DMS79 treated with DMSO at 0.1 percent for 48 hours (cell line): ENCODE measurements at places on chromosomes 1 and 21.
A peak's percentile ranks its signal among the peaks of the same experiment; 100 is the strongest.

GRCh38 chr1:246080031-246080430, 427.0 kb downstream of the SMYD3 start:
- DNase-seq: no peak

DNA sequence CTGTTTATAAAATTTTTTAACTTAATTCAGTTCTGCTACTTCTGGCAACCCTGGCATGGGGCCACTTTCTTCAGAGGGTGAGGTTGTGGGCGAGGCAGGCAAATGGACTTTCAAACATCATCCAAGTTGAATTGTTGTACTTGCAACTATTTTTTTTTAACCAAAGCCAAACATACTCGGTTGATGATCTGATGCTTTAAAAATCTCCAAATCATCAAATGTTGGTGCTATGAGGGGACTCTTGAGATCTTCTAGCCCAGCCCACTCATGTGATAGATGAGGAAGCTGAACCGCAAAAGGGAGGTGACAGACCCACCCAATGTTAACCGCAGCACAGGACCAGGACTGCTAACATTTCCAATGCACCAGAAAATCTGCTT, 6.7 kb downstream of the SLC1A7 start:
- DNase-seq: no peak

DNA sequence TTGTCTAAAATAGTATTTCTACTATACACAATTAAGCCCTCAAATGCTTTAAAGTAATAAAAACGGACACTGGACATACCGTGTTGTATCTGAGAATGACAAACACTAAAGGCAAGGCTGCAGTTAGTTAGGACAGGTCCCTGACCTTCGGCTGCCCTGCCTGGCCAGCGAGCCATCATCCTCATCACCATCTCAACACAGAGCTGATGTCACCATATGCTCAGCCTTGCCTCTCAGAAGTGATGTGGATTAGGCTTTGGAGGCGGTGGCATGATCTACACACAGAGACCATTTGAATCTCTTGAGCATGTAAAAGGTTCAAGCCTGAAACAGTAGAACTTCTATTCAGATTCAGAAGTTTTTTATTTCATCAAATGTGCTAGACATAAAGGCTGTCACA, 244.7 kb downstream of the SDCCAG8 start:
- no peak for DNase-seq

- no peak for DNase-seq
Measured at GRCh38 chr21:33266789-33267135, 595 bp downstream of the IL10RB start.

DNA sequence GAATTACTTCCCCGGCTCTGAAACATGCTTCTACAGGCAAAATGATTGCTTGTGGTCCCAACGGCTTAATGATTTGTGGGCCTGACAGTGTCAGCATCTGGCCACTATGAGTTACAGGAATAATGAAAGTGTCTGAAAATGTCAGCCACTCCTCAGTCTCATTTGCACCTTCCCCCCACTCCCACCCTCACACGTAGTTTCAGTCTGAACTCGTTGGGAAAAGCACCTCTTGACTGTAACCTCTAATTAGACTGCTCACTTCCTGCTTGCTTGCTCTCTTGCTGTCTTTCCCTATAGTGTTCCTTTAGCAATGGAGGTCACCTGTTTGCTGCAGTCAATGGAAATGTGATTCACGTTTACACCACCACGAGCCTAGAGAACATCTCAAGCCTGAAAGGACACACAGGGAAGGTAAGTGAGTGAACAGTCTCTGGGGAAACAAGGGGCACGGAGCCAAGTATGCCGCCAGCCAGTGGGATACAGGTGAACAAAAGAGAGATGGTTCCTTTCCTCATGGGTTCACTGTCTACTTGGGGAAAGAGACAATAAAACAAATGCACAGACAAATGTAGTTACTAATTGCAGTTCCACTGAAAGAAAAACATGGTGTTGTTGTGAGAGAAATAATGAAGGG, 27.1 kb downstream of the CFAP57 start:
- DNase-seq: peak; percentile 81

DNA sequence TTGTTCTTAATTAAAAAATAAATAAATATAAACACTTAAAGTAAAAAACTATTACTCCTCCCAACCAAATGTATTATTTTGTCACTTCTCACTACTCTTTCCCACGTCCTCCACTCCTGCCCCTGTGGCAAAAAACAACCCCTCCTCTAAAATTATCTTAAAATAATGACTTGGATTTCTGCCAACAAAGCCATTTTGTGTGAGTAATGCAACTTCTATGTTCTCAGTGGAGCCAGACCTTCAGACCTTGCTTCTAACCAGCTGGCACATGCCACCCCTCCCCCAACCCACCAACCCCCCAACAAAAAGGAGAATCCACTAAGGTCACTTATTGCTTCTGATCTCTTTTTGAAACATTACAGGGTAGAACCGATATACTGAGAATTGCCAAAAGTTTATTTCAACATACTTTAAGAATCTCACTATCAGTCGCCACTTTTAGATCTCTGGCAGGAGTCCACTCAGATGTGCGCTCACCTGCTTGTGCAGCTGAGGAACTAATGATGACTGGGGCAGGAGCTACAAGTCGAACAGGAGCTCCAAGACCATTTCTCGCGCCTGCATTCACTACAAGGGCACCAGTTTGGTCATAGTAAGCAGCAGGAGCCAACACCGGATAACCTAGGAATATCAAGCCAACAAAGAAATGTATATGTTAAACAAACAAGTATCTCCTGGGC, 58.3 kb upstream of the SDC3 start:
- DNase-seq: peak; percentile 99

DNA sequence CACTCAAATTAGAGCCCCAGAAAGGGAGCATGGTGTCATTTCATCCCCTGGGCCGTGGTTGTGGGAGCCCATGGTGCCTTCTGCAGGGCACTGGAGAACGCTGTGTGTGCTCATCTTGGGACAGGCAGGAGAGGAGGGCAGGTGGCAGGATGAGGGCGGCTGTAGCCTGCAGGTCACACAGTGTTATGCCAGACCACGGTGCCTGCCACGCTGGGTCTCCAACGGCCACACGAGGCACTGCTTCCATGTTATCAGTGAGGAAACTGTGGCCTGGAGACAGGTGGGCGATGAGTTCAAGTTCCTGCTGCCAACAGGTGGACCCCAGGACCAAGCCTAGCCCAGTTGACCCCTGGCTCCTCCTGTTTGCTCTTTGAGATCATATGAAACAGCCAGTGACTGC, 21.0 kb downstream of the ABCG1 start:
- no peak for DNase-seq

DNA sequence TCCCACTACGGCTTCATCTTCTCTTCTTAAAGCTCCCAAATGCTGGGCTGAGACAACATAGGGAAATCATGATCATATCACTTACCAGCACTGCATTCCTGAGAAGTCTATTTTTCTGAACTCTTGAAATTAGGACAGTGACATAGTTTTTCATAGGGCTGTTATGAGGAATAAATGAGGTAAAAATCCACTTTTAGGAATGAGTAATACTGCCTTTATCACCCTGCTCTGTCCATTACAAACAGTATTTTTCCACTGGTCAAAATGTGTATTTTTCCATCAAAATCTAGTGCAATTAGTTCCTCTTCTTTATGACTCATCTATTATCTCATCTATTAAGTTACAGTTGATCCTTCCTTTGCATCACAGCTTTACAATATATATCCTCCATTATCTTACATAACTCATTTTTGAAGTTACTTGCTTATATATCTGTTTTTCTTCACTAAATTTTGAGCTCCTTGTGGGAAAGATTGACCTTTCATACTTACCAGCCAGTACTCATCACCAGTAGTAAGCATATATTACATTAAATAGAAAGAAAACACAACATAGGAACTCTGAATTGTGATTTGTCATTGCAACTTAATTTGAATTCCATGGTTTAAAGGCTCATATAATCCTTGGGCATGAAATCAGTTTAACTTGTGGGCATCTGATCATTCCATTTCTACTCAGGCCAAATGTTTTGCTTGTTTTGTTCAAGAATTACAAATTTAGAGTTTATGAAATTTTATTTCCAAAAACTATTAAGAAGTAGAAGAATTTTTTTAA, 37.1 kb downstream of the PRRX1 start:
- DNase-seq: no peak

DNA sequence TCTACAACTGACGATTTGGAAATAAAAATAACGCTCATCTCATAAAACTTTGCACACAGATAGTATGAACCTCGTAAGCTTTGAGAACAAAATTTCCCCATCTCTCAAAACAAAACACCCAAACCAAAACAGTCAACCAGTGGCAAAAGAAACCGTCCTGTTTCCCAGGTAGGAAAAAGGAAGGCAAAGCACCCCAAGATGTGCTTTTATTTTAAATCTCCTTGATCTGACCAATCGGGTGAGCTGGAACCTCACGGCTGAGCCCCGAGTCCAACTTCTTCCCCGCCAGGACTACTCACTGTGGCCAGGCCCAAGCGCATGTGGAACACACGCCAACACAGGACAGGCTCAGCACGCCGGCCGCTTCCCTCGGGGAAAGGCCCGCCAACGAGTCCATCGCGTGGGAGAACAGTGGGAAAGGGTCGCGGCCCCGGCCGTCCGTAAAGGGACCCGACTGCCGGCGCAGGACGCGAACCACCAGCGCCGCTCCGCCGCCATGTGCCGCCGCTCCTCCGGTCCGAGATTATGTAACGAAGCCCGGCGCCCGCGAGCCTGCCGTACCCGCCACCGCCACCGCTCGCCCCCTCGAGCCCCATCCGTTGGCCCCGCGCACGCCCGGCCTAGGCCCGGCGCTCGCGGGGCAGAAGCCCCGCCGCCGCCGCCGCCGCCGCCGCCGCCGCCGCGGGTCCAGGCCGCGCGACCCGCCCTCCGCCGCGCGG, 759 bp downstream of the AHCTF1 start:
- peak; percentile 15 for DNase-seq

DNA sequence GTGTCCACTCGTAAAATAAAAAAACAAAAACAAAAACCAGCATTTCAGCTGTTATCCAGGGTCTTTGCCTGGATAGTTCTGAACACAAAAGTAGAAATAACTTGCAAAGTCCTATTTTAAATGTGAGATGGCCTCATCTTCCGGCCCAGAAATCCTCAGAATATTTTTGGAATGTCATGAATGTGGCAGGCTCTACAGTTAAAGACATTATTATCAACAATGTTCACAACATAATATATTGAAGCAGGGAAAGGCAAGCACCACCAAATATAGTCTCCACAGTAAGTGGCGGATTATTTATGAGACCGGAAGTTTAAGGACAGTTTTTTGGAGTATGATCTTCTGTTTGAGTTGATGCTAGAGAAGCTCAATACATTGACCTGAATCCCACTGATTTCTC, 1.2 kb upstream of the C1orf198 start:
- DNase-seq: no peak

GRCh38 chr1:116971965-116972673, 29.4 kb upstream of the CD101 start:
- no peak for DNase-seq

DNA sequence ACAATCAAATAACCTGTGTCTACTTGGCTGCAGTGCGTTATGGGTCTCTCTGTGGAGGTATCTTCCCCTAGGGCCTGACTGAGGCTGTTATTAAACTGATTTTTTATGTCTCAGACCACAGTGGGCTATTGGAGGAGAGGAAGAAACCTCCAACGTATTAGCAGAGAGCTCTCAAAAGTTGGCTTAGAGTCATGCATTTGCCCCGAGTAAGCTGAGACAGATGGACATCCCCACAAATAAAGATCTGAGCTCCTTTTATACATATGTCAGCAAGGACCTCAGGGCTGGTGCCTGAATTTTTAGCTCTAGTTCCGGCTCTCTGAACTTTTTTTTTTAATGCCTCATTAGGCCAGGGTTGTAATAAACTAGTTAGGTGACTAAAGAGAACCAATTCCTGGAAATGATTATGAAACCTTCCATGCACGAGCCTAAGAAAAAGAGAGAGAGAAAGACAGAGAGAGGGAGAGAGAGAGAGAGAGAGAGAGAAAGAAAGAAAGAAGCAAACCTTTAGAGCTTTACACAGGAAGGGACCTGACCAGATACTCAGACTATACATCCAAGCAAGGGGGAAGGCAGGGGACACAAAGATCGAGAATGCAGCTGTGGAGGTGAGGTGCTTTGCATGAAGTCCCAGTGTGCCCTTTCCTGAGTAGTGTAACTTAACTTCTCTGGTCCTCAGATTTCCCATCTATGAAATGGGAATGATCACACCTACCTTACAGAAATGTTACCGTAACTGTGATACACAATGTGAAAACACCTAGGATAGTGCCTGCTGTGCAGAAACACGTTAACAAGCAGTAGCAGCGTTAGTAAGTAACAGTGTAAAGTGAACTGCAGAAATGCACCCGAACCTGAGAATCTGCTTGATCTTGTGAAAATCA, 8.4 kb upstream of the PIGR start:
- no peak for DNase-seq

GRCh38 chr21:36097427-36098181, 27.8 kb downstream of the CBR1 start:
- DNase-seq: no peak

DNA sequence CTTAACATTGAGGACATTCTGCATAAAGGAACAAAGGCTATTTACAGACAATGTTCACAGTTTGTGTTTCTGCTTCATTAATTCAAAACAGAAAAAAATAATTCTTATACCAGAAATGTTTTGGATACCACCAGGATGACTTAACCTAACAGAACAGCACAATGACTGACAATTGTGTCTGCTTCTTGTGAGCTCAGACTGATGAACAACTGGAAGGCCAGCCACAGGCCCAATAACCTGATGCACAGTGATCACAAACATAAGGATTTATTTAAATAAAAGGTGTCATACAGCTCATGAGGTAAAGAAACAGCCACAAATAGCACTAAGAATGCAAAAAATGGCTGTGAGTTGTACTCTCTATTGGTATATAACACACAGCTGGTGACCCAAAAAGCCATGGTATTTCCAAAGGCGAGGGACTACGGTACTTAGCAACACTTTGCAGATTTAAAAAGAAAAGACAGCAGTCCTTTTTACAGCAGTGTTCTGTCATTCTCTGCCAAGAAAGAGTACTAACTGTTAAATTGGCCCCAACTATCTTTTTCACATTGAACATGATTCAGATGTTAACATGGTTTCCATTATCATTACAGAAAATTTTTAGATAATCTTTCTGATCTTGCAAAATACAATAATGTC, 32.1 kb upstream of the DDAH1 start:
- DNase-seq: no peak

- DNase-seq: no peak
Measured at GRCh38 chr21:28938726-28939125, 54.0 kb downstream of the LTN1 start.

GRCh38 chr1:148263128-148263905, 111.2 kb upstream of the NBPF11 start:
- peak; percentile 55 for DNase-seq

DNA sequence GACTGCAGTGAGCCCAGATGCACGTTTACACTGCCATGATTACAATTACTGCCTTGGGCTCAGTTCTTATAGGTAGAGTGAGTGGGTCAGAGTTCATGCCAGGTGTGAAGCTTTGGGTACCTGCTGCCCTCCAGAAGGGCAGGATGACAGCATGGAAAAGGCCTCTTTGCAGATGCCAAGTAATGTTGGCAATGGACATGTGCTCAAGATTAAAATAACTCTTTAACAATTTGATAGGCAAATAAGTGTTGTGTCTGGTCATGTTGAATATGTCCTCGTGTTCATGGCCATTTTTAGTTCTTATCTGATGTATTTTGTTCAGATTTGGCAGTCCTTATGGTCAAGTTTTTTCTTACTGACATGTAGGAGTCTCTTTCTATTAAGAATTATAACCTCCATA, 34.8 kb downstream of the S100B start:
- DNase-seq: no peak
